ENCODE measurements at places on chromosomes 11 and 22.

DNA sequence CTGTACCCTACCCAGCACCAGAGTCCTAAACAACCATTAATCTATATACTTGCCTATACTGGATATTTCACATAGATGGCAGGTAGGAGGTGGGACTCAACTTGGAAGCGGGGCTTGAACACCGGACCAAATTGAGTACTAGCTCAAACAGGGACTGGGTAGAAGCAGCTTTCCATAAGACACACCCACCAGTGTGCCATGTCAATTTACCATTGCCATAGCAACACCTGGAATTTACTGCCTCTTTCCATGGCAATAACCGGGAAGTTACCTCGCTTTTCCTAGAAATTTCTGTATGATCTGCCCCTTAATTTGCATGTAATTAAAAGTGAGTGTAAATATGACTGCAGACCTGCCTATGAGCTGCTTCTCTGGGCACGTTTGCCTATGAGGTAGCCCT, 38.6 kb upstream of the CUL5 start:
- no peak for DNase-seq

DNA sequence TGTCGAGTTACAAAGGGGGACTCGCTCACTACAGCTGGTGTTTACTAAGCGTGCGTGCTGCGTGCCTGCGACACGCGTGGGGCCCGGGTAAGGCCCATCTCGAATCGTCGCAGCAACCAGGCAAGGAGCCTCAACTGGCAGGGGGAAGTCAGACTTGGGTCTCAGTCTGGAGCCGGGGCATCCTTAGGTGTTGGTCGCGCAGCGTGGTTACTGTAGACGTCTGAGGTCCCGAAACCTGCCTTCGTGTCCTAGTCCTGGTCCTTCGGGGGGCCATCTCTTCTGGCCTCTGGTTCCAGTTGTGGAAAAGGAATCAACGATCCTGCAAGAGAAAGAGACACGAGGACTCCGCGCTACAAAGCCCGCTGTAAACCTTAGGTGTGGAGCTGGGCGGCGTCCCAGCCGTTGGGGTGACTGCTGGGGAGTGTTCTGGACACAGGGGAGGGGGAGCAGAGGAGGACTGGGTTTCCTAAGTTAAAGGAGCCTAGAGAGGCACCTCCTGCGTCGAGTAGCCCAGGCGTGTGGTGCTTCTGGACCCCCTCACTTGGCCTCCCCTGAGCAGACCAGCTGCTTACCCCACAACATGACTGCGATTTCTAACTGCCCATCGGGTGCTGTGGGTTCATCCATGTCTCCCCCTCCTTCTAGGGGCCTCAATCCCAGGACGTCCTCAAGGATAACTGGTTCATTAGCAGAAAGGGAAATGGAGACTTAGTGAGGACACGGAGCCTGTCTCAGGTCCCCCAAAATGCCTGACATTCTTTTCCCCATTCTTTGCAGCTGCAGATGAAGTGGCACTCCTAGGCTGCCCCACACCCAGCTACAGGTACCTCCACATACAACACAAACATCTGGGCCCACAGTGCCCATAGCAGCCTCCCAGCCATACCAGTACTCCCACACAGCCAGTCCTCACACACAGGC, 4.9 kb upstream of the WNT11 start:
- DNase-seq = no peak

DNA sequence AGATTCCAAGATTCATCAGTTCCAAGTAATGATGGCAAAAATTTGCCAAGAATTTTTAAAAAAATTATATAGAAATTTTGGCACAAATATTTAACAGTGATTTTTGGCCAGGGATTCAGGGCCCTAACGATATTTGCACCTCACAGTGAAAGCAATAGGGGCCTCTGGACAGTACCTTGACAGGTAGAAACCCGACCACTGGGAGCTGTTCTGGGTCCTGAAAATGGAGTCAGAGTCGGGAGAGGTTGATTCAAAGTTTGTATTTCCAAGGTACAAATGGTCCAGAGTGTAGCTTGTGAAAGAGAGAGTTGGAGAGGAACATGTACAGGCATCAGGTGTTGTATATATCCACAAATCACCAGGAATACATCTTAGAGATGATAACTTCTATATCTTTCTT, 41.6 kb downstream of the MRGPRX2 start:
- no peak for DNase-seq

- DNase-seq = peak; percentile 45
Measured at GRCh38 chr11:61776561-61777075, 15.8 kb downstream of the TMEM258 start.

GRCh38 chr22:20957683-20958431, 9.2 kb upstream of the AIFM3 start:
- DNase-seq = no peak

DNA sequence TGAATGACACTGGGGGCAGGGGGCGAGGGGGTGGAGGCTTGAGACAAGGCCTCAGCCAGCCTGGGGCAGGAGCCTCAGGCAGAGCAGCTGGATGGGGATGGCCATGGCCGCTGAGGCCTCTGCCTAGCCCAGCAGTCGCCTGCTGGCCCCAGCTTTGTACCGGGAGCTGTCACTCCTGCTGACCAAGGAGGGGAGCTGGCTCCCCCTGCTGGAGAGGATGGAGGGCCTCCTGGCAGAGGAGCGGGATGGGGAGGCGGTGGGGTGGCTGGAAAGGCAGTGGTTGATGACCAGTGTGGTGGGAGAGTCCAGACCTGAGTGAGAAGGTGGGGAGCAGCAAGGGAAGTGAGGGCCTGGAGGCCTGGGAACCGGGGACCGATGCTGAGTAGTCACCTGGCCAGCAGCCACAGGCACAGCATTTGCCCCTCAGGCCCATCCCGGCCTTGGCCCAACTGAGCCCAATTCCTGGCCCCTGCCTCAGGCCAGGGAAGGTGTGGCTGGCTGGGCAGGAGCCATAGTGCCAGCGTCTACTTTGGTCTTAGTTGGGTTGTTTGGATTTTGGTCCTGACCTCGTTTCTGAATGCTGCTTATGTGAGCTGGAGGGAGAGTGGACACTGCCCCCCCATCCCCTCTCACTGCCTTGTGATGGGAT, 6.0 kb upstream of the SUSD2 start:
- DNase-seq = no peak

GRCh38 chr11:117020869-117021564, 77.2 kb downstream of the SIK3 start:
- DNase-seq = no peak

- no peak for DNase-seq
Measured at GRCh38 chr11:74007691-74008372, 1.1 kb downstream of the UCP3 start.

DNA sequence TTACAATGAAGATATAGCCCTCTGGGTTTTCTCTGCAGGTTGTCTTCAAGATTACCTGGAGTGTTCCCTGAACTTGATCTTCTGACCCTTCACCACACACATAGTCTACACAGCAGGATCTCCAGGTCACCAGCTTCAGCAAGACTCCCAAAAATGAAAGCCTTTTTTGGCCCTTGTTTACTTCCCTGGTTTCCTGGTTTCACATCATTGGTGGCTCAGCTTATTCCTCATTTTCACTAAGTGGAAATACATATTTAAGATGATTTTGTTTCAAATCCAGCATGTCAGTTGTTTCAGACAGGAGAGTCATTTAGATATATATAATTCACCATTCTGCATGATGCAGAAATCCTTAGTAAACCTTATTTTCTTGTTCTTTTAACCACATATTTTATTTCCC, 41.6 kb upstream of the MPEG1 start:
- DNase-seq = no peak

DNA sequence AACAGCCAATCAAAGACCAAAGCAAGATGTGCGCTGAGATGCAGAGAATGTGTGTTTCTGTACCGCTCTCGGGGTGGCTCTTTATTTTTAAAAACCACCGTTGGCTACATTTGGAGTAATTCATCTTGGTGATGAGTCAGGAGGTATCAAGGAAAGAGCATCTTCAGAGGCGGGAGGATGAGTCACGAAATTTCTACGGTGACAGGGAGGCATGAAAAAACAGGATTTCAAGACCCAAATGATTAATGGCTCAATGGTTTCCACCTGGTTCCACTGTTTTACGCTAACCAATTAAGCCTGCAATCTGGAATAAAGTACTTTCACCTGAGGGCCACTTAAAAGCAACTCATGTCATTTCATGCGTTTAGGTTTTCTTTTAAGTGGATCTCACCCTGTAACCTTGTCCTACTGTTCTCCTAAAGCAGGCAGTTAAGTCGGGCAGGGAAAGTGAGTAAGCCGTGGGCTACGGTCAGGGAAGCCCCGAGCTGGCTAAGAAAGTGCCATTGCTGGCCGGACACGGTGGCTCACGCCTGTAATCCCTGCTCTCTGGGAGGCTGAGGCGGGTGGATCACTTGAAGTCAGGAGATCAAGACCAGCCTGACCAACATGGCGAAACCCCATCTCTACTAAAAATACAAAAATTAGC, 74.6 kb downstream of the CELSR1 start:
- no peak for DNase-seq

DNA sequence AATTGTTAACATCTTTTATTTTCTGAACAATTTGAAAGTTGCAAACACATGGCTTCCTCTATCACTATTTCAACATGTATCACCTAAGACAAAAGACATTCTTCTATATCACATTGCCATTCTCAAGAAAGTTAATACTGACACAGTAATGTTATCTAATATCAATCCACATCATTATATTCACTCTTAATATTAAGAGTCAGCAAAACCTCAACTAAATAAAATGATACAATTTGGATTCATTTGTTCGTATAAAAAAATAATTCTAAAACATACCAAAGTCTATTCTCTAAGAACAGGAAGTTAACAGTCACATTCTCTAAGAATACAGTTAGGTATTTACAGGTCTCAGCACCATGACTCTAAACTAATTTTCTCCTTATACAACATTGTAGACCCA, 52.0 kb downstream of the ABTB2 start:
- no peak for DNase-seq

DNA sequence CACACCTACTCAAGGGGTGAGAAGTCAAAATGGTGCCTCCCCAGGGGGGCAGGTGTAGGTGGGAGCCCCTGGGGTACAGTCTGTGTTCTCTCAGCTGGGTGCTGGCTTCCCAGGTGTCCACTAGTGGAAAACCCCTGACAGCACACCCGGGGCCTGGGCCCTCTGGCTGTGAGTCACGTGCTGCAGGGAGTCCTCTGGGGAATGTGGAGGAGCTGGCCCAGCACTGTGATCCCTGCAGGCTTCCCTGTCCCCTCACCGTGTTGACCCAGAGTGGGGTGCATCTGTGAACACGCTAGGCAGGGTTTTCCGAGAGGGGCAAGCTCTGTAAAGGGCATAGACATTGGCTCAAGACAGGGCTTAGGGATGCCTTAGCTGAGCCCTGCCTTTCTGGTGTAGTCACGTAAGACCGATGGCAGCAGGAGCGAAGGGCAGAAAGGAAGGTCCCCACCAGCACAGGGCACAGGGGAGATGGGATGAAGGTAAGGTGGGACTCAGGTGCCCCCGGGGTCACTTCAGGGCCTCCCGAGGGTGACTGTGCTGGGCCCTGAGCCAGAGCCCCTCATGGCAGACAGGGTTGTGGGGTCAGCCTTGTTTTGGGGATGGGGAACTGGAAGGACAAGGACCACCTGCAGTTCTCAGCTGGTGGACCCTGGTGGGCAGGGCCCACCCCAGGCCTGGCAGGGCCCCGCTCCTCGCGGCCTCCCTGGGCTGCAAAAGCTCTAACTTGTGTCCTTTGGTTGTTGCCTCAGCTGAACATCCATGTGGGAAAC, 14.1 kb downstream of the DERL3 start:
- no peak for DNase-seq

DNA sequence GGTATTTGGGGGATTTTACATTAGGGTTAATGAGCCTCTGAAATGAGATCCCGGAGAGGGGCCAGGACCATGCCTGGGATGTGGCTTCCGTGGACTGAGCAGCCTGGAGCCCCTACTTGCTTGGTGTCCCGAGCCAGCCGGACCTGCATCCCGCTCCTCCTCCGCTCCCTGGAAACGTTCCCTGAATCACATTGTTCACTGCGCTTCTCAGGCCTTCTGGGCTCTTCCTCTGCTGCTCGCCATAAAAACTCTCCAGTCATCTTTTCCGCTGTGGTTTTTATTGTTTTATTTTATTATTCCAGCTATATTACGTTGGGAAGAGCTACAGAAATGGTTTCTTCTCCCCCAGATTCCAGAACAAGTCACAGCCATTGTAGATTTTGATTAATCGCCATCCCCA, 13.3 kb upstream of the KCNQ1OT1 start:
- DNase-seq = no peak

GRCh38 chr11:47233051-47233450, 15.6 kb downstream of the ACP2 start:
- no peak for DNase-seq

DNA sequence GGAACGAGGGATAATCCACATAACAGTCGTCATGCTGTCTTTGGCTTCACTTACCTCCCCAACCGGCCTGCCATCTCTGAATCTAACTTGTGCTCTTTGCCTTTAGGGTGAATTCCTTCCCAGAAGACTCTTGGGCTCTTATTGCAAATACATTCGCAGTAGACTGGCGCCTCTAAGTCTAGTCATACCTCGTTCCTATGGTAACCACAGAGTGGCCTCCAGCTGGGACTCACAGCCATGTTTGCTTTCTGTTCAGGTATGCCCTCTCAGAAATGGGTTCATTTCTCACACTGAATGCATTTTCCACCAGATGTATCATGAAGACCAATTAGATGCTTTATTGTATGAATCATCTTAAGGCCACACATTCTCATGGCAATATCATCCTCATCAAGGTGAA, 112.7 kb downstream of the FAR1 start:
- no peak for DNase-seq

DNA sequence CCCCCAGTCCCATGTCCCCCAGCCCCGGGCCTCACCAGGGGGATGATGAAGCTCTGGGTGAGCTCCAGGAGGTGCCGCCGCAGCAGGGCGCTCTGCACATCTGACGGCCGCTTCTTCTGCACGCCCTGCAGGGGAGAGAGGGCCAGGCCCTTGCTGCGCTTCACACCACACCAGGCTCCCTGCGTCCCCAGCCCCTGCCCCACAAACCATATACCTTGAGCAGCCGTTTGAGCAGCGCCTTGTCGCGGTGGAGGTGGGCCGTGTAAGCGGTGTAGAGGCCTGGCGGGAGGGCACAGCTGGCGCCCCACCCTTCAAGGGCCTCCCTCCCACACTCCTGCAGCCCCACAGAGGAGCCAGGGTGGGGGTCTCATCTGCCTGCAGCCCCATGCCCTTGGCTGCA, 6.2 kb upstream of the PLXNB2 start:
- DNase-seq = no peak

DNA sequence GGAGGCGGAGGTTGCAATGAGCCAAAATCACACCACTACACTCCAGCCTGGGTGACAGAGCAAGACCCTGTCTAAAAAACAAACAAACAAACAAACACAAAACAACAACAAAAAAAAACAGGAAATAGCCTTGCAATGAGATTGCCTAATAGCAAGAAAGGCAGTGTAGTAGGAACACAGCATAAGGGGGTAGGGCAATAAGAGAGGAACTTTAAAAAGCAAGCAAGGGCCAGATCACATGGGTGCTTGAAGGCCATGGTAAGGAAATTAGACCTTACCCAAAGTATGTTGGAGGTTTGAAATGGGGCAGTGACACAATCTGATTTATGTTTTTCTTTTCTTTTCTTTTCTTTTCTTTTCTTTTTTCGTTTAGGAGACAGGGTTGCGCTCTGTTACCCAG, 34.7 kb upstream of the NRIP3 start:
- DNase-seq = no peak
